Diencephalon (tissue), 1 donor: ENCODE measurements at places on chromosomes 5 and 9. TPM values are rescaled to one million over a fixed set of nuclear protein-coding genes. Genes with fewer than 3 reads are reported as not detected.

Gene KCNIP1
- total RNA-seq = 51.2 TPM

Gene PCDHB9
- 9.2 TPM for total RNA-seq

Gene BBLN
- 62.7 TPM for total RNA-seq

Gene CCDC192
- total RNA-seq = not detected

Gene IFNA4
- not detected for total RNA-seq

Gene ENTREP1
- 7.8 TPM for total RNA-seq

Gene FCN2
- total RNA-seq = not detected

Gene CD14
- total RNA-seq = 12.9 TPM

Gene GABRA1
- total RNA-seq = 76.6 TPM

Gene TTC39B
- total RNA-seq = 11.1 TPM

Gene FOXI1
- total RNA-seq = not detected

Gene PDLIM4
- 6.2 TPM for total RNA-seq

Gene GNA14
- total RNA-seq = 1.4 TPM

Gene CAVIN4
- 8.8 TPM for total RNA-seq

Gene CLPTM1L
- 124 TPM for total RNA-seq

Gene F2RL2
- total RNA-seq = 1.2 TPM

Gene PCDHGA12
- 7.4 TPM for total RNA-seq

Gene TLN1
- total RNA-seq = 24.9 TPM

Gene SLC46A2
- total RNA-seq = not detected

Gene RLN2
- 1.4 TPM for total RNA-seq

Gene SPAAR
- total RNA-seq = 0.46 TPM

Gene PCDHB4
- 5.3 TPM for total RNA-seq

Gene LVRN
- 1.8 TPM for total RNA-seq

Gene SNCAIP
- 48.2 TPM for total RNA-seq

Gene PPIC
- 7.2 TPM for total RNA-seq

Gene CNTNAP3
- total RNA-seq = 30.7 TPM

Gene SLC4A9
- total RNA-seq = 0.23 TPM

Gene MRPL36
- 30.9 TPM for total RNA-seq

Gene LPAR1
- 25.8 TPM for total RNA-seq
